ENCODE measurements at places on chromosomes 3 and 15. TPM values are rescaled to one million over a fixed set of nuclear protein-coding genes. Genes with fewer than 3 reads are reported as not detected.

- no peak for DNase-seq
- H3K4me3 ChIP-seq = peak overlapping the region; percentile 97
- H3K27me3 ChIP-seq = peaks cover 20% of the 10 kb centered on the region
- peaks cover 57% of the 10 kb centered on the region for H3K4me1 ChIP-seq
- H3K27ac ChIP-seq = peak overlapping the region; percentile 90
- H3K36me3 ChIP-seq = peaks cover 17% of the 10 kb centered on the region
Measured at GRCh38 chr15:93072011-93072410, 17.0 kb downstream of the RGMA start.

- no peaks in the 10 kb centered on the region for H3K36me3 ChIP-seq
- H3K4me3 ChIP-seq = no peak overlapping the region
- H3K4me1 ChIP-seq = peaks cover 4% of the 10 kb centered on the region
- H3K27ac ChIP-seq = no peak overlapping the region
- DNase-seq = no peak
Measured at GRCh38 chr15:69026355-69026754, 11.9 kb downstream of the NOX5 start.

DNA sequence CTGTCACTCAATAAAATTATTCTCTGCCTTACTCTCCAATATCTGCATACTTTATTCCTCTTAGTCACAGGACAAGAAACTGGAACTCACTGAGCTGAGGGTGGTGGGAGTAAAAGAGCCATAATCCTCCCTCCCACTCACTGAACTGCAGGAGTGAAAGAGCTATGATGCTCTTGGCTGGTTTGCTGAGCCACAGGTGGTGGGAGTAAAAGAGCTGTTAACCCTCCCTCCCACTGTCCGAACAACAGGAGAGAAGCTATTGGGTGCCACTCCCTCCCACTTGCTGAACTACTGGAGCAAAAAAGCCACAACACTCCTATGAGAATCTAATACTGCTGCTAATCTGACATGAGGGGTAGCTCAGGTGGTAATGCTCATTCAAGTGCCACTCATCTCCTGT, 391.0 kb downstream of the NSUN3 start:
- no peaks in the 10 kb centered on the region for H3K4me1 ChIP-seq
- peaks cover 5% of the 10 kb centered on the region for H3K27me3 ChIP-seq
- no peak overlapping the region for H3K27ac ChIP-seq
- no peaks in the 10 kb centered on the region for H3K36me3 ChIP-seq
- no peak overlapping the region for H3K4me3 ChIP-seq

- peak within 1 kb of the TSS; percentile 86 for H3K4me3 ChIP-seq
- H3K4me1 ChIP-seq = peaks cover 10% of the 10 kb centered on the region
- no peak within 1 kb of the TSS for H3K27ac ChIP-seq
- DNase-seq = peak; percentile 82
- H3K27me3 ChIP-seq = peaks cover 47% of the 10 kb centered on the region
Measured at GRCh38 chr3:50503504-50504342, at the start of gene CACNA2D2. TSS of gene CACNA2D2 (minus strand) at chr3:50503634. CDS start at chr3:50503423, 211 bp downstream.

GRCh38 chr3:9074079-9074478, 110.8 kb upstream of the RAD18 start:
- no peaks in the 10 kb centered on the region for H3K36me3 ChIP-seq
- peaks cover 17% of the 10 kb centered on the region for H3K4me1 ChIP-seq
- no peak for DNase-seq

DNA sequence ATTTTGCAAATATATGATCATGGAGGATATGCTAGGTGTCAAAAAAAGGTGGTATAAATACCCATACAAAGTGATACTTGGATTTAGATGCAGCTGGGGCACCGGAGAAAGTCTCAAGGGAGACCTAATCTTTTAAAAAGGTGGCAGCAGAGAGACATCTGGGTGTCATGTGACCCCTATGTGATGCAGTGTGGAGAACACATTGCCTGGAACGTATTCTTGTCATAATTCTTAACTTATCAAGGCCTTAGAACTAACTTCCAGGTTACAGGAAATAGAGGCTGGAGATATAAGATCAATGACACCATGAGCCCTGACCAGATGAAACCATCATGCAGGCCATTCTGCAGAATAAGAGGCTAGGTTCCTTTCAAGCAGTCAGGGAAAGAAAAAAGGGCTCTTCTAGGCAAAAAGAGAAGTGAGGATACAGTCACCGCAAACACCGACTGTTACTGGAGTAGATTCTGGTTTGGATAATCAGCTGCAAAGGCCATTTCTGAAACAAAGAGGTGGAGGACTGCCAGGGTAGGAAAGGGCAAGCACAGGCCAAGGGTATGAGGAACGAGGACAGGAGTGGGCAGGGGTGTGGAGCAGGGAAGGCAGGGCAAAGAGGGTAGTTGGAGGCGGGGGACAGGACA, 100.6 kb downstream of the OXNAD1 start:
- H3K36me3 ChIP-seq = peaks cover 4% of the 10 kb centered on the region
- peaks cover 22% of the 10 kb centered on the region for H3K4me1 ChIP-seq
- no peak for DNase-seq
- no peaks in the 10 kb centered on the region for H3K27me3 ChIP-seq

DNA sequence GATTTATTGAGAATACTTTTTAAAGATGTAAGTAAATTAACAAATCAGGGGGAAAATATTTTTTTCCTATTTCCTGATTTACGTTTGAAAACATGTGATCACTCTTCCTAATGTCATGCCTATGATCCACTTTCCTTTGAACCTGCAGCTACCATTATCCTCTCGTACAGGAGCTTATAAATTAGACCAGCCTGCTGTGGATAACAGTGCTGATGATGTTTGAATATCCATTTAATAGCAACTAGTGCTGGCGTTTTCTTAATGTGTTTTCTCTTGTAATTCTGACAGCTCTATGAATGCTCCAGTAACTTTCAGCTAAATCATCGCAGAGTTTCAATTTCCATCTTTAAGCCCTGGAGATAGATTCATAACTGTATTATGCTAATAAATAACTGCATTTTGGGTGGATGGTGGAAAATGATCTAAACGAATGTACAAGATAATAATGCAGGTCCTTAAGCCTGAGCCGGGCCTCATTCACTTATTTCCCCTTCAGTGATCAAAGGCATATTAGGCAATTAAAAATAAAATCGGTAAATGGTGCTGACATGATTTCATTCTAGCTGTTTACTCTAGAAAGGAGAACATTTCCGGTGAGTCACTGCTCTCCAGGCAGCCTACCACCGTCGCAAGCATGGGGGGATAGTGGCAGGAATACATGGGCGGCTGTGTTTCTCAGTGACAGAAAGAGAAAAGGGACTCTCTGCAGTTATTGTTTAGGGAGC, 58.5 kb upstream of the SLC24A5 start:
- peaks cover 7% of the 10 kb centered on the region for H3K4me1 ChIP-seq
- no peaks in the 10 kb centered on the region for H3K36me3 ChIP-seq
- H3K4me3 ChIP-seq = no peak overlapping the region
- DNase-seq = no peak
- no peak overlapping the region for H3K27ac ChIP-seq

The INSYN1 gene
- 5.8 TPM for total RNA-seq

The TMCC1 gene
- total RNA-seq = 50.8 TPM

The FAM174B gene
- total RNA-seq = 41.4 TPM

The BCHE gene
- total RNA-seq = 7.1 TPM
